ENCODE measurements at places on chromosomes 1 and 21.
A peak's percentile ranks its signal among the peaks of the same experiment; 100 is the strongest.

DNA sequence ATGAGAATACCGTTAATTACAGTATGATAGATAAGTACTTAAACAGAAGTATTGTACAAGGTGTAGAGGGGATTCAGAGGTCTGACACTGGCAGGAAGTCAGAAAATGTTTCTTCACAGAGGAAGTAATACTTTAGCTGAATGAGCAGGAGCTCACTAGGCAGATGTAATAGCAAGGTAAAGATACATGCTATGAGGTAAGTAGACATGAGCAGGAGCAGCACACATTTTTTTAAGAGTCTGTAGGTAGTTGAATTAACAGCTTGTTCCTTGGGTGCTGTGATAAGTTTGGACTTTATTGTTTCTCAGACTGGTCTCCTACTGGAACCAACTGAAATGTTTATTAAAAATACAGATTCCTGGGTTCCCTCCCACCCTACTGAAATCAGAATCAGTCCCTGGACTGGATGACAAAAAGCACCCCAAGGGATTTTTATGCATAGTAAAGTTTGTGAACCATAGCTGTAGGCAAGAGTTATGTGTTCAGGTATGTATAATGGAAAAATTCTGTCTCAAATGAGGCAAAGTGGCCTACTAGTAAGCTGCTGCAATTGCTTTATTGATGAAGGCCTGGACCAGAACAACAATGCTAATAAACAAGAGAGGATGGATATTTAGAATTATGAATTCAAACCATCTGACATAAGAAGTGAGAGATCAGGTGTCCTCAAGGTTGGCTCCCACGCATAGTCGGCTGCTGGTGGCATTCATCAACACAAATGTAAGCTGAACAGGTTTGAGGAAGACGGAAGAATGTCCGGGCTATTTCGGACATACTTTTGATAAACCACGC is 902 bp downstream of the AP4B1 start:
- peak; percentile 16 for DNase-seq

GRCh38 chr1:188708795-188709535 is 1768.7 kb downstream of the BRINP3 start:
- no peak for DNase-seq

GRCh38 chr1:227884370-227885134 is 63.2 kb downstream of the WNT9A start:
- no peak for DNase-seq

DNA sequence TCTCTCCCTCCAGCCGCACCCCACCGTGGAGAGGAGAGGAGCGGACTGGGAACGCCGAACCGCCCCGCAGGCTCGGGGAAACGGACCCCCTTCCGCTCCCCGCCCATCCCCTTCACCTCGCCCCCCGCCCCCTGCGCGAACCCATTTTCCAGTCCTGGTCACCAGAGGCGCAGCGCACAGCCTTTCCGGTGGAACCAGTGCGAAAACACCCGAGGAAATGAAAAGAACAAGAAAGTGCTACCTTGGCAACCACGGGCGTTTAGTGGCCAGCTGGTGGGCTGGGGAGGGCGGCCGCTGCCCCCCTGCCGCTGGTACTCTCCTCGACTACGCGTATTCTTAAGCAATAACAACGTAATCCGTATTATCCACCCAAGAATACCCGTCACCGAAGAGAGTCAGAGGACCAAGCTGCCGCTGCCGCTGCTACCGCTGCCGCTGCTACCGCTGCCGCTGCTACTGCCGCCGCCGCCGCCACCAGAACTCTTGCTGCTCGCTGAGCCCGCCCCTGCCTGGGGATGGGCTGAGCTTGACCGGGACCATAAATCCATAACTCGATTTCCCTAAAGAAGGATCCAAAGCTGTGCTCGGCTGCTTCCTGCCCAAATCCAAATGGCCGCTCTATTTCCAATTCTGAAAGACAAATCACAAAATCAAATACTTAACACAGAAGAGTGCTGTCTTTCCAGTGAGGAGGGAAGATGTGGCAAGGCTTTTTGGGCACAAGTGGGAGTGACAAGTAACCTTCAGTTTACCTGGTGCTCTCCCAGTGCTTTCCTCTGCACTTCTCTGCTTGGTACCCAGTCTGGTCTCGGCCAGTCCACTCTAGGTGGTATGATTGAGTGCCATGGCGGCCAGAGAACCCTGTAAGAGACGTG is 125.2 kb upstream of the DPYD start:
- DNase-seq = peak; percentile 31

DNA sequence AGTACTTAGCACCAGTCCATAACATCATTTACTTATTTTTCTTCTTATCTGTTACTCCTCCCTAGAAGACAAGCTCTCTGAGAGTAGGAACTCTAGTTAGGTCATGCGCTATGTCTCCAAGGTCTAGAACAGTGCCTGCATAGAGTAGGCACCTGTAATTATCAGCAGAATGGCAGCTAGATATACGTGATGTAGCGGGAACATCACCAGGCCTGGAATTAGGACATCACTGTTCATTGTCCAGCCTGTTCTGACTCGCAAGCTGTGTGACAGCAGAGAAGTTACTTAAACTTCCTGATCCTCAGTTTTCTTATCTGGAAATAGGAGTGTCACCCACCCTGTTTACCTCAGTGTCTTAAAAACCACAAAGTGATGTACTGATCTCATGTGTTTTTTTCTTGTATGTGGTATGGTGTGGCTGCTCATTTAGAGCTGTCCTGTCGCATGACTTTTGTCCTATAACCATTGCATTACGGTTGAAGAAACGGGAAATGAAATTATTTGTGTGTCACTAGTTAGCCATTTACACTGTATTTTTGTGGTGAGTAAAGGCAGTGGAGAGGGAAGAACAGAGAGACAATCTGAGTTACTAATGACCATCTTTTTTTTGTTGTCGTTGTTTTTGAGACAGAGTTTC is 37.1 kb upstream of the EXO1 start:
- no peak for DNase-seq

DNA sequence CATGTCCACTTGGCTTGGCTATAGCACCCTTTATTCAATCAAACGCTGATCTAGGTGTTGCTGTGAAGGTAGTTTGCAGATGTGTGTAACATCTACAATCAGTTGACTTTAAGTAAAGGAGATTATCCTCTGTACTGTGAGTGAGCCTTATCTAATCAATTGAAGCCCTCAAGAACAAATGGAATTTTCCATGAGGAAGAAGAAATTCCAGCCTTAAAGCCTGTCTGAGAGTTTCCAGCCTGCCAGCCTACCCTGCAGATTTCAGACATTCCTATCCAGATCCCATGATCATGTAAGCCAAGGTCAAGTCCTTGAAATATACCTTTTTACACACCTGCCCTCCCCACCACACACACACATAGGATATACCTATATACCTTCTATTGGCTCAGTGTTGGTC is 696.7 kb downstream of the MRPL39 start:
- DNase-seq = no peak

DNA sequence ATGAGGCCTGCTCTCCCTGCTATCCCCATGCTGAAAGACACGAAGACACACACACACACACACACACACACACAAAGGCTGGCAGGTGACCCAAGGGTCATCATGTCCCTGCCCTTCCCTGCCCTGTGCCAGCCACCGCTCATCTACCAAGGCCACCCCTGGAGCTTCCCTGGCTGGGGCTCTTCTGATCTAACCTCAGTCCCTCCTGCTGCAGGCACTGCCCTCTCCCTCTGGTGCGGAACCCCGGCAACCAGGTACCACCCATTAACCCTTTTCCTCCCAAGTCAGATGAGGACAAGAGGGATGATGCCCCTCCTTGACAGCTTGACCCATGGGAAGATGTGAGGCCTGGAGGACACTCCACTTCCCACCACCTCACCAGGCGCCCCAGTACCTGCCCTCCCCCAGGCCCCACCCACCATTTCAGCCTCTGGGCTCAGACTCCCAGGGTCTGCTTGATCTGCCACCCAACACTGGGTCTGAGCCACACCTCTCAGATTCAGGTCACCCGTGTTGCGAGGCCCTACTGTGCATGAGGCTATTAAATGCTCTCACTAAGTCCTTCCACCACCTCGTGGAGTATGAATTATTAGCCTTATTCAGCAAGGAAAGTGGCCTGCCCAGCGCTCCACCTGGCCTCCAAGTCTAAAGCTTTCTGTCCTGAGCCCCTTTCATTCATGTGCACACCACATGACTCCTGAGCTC is 2.5 kb downstream of the SDC3 start:
- DNase-seq = no peak

- no peak for DNase-seq
Observed at GRCh38 chr1:55050283-55050682, 10.9 kb downstream of the PCSK9 start.

DNA sequence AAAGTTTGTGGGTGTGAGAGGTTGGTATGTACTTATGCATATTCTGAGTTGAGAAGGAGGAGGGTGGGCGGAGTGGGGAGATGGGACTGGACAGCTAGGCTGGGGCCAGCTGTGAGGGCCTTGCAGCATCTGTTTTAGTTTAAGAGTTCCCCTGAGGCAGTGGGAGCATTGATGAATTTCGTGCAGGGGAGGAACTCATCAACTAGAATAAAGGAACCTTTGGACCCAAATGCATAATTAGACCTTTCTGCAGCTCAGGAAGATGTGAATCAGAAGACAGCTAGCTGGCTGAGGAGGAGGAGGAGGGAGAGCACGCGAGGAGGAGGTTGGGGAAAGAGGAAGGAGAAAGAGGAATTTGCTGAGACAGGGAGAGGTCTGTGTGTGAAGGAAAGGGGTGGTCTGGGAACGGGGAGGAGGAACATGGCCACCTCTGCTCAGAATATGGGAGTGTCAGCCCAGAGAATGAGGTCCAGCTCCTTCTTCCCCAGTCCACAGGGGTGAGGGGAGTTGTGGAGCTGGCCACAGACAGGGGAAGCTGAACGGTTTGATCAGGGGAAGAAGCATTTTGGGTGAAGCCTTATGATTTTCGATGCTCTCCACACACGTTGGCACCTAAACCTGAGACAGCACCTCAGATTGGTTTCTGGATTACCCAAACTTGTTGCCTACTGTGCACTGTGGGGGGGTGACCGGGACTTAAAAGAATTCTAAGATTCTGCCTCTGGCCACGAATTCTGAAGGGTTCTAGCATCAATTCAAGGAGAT is 27.7 kb downstream of the MYOG start:
- no peak for DNase-seq

GRCh38 chr1:38135625-38136414 is 89.2 kb upstream of the POU3F1 start:
- DNase-seq = no peak

DNA sequence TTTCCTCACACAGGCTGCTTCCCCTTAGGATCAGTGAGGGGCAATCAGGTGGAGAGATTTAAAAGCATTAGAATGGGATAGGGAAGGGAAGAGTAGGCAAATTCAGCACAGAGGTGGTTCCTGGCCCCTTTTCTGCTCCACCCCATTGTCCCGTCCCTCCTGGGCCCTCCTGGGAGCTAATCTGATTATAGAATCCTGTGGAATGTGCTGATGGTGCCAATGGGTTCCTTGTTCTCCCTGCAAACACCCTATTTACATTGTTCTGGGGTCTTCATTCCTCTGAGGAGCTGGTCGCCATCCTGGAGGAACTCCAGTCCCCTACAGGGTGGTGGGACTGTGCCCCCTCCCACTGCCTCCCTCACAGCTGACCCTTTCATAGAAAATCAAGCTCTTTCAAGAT is 34.4 kb upstream of the LRP8 start:
- DNase-seq = no peak

DNA sequence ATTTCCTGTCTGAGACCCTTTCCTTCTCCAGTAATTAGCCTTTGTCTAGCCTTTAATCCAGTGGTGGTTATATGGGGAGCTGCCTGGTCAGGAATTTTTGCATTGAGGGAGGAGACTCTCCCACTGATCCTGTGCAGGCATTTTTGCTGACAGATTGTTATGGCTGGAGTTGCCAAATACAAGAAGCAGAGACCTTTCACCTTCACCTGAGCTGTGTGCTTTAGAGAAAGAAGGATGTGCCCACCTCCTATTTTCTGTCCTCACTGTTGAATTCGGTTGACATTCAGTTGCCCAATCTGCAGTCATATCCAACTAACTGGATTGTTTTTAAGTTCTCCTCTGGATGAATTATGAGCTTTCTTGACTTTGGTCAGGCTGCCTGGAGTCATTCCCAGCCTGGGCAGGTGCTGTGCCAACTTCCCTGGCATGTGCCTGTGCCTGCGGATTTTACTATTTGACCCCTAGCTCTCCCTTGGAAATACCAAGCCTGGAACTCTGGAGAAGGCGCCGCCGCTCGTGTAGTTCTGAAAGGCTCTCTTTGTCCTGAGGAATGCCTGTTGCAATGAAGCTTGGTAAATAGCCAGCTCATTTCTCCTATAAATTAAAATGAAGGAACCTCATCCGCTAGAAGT is 143.9 kb downstream of the NOS1AP start:
- no peak for DNase-seq

DNA sequence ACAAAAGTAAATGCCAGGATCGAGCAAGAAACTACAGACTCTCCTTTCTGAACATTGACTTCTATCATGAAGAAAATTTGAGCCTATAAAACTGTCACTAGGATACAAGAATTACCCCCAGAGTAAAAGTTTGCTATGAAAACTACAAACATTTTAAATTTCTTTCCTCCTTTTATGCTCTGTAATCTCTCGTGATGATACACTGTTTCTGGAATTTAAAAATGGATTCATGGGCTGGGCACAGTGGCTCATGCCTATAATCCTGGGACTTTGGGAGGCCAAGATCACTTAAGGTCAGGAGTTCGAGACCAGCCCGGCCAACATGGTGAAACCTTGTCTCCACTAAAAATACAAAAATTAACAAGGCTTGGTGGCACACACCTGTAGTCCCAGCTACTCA is 181.3 kb downstream of the ZNF281 start:
- DNase-seq = no peak

- DNase-seq = no peak
Observed at GRCh38 chr1:216750031-216750627, 26.9 kb upstream of the ESRRG start.

- DNase-seq = no peak
Observed at GRCh38 chr1:209583408-209583807, at the start of gene CAMK1G. TSS of gene CAMK1G (plus strand) at chr1:209583714. CDS start at chr1:209594984, 11,270 bp downstream.

DNA sequence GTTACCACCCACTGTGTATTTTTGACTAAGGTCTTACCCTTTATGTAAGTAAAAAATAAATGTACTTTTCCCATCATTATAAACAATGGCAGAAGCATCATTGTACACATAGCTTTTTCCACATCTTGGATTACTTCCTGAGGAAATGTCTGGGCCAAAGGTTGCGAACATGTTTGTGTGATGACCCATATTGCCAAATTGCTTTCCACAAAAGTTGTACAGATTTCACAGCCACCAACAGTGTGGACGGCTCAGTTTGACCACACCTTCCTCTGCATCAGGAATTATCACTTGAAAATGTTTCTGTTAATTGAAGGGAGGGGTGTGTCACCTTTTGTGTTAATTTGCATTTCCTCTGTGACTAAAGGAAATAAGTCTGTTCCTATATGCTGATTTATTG is 25.7 kb downstream of the AKNAD1 start:
- DNase-seq = no peak

- DNase-seq = no peak
Observed at GRCh38 chr1:59692591-59692990, 122.2 kb upstream of the HOOK1 start.

DNA sequence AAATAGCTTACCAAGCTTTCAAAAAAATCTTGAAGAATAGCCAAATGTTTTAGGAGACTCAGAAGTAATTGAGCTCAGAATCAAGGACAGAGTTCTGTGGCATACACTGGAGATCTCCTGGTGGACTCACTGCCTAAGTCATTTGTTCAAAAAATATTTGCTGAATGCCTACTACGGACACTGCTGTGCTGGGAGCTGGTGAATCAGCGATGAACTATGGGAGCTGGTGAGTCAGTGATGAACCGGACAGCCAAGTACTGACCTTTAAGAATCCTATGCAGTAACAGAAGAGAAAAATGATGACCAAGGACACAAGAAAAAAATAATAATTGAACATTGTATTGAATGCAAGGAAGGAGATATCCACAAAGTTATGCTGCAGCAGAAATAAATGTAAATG is 717.9 kb upstream of the CXADR start:
- no peak for DNase-seq

- no peak for DNase-seq
Observed at GRCh38 chr1:65211331-65211730, 63.3 kb downstream of the AK4 start.
